ENCODE measurements at places on chromosomes 7 and 10.

DNA sequence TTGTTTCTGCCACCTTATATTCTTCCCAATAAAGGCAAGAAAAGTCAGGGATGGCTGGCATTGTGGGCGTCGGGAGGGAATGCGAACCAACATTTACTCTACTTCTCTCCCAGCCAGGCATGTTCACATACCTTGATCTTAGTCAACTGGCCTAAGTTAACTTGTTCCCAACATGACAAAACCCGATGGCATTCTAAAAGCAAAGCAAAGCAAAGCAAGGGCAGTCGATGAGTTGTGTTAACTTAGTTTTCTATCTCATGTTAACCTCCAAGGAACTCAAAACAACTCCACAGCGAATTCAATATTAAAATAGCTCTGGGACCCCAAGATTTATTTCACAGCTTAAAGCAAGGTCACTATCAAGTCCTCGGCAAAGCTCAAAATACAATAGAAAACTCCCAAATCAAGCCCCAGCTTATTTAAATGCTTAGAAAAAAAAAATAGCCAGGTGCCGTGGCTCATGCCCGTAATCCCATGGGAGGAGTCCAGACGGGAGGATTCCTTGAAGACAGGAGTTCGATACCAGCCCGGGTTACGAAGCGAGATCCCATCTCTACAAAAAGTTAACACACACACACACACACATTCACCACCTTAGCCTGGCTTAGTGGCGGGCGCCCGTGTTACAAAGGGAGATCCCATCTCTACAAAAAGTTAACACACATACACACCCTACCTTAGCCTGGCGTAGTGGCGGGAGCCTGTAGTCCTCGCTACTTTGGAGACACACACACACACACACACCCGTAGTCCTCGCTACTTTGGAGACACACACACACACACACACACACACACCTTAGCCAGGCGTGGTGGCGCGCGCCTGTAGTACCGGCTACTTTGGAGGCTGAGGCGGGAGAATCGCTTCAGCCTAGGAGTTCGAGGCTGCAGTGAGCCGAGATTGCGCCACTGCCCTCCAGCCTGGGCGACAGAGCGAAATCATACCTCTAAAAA is 901 bp upstream of the CCNY start:
- DNase-seq = no peak

GRCh38 chr10:107433605-107434004 is 269.1 kb upstream of the SORCS1 start:
- no peak for DNase-seq

DNA sequence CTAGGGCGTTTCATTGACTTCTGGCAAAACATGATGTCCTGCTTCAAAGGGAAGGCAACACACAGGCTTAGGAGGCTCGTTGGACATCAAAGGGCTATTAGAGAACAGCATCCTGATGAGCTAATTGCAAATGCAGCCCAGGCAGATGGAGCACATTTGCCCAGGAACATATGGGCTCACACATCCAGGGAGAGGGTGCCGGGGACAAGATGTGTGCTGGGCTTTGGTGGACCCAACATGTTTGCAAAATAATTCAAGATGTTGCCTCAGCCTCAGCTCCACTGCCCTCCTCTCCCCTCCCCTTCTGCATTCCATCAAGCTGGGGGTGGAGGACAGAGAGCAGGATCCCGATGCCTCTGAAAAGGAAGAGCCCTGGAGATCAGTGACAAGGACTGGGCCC is 217.1 kb upstream of the ZMIZ1 start:
- DNase-seq = no peak

- DNase-seq = no peak
Measured at GRCh38 chr10:102633287-102633686, 11.0 kb upstream of the TRIM8 start.

DNA sequence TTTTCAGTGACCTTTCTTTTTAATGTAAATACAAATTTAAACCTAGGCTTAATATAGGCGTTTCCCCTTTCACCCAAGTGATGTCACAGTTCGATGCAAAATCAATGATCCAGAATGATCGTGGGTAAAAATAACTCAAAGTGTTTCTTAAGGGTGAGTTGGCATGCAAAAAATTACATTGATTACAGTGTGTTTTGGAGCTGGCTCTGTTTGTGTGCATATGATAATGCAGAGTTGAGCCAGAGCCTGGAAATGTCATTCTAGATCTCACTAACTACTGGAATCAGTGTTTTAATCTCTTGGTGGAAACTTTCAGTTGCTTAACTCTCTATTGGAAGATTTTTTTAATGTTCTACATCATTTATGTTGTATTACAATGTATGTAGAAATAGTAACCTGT is 72.5 kb upstream of the MXI1 start:
- DNase-seq = no peak

DNA sequence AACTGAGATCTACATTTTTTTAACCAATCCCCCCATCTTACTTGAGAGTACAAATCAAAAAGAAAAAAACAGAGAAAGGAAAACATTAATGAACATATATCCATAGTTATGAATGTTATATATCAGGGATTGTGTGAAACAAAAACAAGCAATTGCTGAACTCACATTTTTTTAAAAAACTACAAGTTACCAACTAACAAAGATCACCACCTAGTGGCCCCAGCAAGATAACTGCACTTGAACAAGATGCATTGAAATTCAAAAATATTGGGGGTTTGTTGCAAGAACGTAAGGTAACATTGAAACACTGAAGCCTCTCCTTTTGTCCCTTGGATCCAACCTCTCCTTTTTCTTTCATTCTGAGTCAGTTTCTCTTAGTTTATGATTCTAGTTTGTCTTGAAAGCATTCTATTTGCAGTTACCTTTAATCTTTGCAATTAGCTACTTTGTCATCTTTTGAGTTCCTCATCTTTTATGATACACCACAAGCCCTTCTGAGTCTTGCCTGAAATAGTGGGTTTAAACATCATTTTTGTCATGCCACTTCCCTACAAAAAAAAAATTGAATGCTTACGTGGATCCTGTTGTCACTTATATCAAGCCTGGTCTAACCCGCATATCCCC is 87.3 kb upstream of the TES start:
- DNase-seq = no peak

DNA sequence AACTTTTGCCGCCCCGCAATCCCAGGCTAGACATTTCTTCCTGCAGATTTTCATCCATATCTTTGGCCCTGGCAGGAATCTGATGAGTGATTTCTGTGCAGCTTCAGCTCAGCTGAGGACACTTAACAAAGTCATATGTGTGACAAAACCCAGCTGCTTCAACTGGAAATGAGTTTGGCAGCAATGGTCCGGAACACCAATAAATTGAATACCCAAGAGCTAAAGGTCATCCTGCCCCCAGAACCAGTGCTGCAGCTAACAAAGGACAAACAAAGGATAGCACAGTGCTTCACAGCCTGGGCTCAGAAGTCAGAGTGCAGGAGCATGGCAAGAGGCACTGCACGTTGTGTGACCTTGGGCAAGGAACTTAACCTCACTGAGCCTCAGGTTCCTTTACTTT is 40.0 kb upstream of the TRIL start:
- no peak for DNase-seq

GRCh38 chr7:75988568-75989499 is 5.6 kb downstream of the TMEM120A start:
- no peak for DNase-seq

- DNase-seq = no peak
Measured at GRCh38 chr10:132524443-132525285, 12.9 kb upstream of the INPP5A start.

GRCh38 chr10:93065675-93066543 is 5.3 kb downstream of the CYP26C1 start:
- DNase-seq = no peak

DNA sequence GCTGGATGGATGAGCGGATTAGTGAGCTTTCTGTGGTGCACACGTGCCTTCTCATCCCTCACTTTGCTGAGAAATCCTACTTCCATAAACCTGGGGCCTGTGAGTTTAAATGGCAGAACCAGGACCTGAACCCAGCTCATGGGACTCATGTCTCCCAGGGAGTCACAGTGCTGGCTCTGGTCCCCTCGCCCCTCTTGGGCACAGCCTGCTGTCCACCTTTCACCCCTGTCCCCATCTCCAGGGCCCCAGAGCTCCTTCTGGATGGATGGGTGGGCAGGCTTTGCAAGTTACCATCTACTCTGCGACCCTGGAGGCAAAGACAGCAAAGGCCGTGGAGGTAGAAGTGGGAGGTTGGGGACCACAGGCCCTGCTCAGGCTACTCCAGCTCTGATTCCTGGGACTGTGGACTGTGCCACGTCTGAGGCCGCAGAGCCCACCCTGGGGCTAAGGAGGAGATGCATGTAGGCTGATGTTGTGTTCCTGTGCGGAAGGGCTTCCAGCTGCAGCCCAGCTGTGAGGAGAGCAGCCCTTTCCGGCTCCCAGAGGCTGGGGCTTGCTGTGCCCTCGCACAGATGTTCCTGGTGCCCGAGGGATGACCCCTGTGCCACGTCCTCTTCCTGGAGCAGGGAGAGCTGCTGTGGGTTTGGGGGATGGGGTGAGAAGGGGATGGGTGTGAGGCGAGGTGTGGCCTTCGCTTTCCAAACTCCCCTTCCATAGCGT is 40.3 kb downstream of the PRF1 start:
- no peak for DNase-seq

GRCh38 chr7:100406767-100407166 is 21.7 kb downstream of the ZCWPW1 start:
- no peak for DNase-seq

GRCh38 chr10:87508837-87509236 is 4.1 kb downstream of the MINPP1 start:
- DNase-seq = no peak

GRCh38 chr7:83629117-83629880 is 19.6 kb downstream of the SEMA3E start:
- DNase-seq = no peak

- DNase-seq = no peak
Measured at GRCh38 chr10:47454008-47454779, 29.7 kb downstream of the ANXA8 start.

Data from T1000 (cell line).